ENCODE measurements at places on chromosomes 13 and 19.

- peak; percentile 39 for DNase-seq
Observed at GRCh38 chr19:38409631-38410133, 6.8 kb downstream of the FAM98C start.

GRCh38 chr13:28318496-28318895 lies 176.4 kb downstream of the FLT1 start:
- no peak for DNase-seq

GRCh38 chr19:38265213-38265861 lies 964 bp downstream of the SPINT2 start:
- DNase-seq, result no peak

GRCh38 chr19:41386442-41386841 lies 10.1 kb downstream of the TMEM91 start:
- DNase-seq, result no peak

DNA sequence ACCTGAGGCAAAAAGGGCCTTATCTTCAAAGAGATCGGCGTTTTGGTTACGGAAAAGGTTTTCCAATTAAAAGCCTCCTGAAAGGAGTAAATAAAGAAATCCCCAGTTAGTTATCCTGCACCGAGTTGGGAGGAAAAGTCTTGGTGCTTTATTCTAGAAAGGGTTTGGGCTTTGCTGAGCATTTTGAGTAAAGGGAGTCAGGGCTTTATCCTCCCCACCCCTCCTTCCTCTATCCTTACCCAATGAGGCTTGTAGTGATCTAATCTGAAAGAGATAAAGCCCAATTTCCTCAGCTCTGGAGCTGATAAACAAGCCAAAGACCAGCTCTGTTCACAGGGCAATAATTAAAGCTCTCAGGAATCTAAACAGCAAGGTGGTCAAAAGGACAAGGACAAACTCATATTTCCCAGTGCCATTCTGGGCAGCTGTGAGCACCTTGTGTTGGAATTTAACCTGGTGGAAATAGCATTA lies 188.9 kb upstream of the TSC22D1 start:
- DNase-seq, result no peak

DNA sequence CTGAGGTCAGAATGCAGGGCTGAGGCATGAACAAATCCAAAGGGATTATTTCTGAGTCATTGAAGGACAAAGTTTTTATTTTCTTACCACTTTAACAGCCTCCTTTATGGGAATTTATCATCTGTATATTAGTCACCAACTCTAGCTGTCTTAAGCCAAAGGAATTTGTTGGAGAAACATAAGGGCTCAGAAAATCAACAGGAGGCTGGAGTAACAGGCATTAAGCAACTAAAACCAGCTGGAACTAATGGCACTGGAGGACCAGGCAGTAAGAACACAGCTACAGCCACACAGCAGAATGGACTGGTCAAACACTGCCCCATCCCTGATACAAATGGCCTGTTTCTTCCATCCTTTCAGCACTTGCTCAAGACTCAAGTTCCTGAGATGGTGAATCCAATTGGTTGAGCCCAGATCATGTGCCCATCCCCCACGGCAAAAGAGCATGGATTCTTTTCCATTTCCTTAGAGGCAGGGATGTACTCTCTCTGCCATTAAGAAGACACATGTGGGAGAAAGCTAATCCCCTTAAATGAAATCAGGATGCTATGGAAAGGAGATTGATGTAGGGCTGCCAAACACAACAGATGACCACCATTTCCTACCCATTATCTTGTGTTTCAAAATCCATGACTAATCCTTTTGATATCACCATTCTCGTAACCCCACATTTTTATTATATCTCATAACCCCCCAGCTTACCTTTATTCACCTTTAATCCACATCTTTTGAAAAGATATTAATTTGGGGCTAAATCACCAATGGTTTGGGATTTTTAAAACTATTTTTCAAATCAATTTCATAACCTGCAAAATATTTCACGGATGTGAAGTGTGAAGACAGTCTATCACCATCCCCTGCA lies 157.0 kb upstream of the FNDC3A start:
- no peak for DNase-seq

DNA sequence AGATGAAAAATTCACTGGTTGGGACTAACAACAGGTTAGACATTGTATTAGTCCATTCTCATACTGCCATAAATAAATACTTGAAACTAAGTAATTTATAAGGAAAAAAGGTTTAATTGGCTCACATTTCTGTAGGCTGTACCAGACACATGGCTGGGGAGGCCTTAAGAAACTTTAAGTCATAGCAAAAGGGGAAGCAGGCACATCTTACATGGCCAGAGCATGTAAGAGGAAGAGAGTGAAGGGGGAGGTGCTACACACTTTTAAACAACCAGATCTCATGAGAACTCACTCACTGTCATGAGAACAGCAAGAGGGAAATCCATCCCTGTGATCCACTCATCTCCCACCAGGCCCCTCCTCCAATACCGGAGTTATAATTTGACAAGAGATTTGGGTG lies 125.9 kb downstream of the SUCLA2 start:
- DNase-seq, result no peak

DNA sequence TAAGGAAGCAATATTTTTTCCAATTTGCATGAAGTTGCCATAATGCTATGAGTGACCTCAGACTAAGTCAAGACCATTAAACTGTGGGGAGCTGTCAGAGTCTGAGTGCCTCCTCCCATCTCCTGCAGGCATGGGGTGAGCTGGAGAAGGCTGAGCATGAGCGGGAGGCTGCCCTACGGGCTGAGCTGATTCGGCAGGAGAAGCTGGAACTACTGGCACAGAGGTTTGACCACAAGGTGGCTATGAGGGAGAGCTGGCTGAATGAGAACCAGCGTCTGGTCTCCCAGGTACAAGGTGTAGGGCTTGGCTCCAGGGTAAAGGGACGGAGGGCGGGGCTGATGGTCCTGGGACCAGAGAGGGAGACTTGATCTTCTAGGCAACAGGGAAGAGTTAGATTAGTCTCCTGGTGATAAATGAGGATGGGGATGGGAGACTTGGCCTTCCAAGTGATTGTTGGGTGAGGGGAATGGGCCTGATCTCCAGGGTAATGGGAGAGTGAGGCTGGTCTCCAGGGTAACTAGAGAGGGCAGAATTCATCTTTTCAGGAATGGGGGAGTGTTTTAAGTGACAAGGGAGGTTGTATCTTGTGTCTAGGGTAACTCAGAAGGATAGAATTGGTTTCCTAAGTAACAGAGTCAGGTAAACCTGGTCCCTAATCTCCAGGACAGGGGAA lies 36.0 kb downstream of the SPTBN4 start:
- no peak for DNase-seq

- peak; percentile 10 for DNase-seq
Observed at GRCh38 chr13:100491164-100491842, 97.3 kb downstream of the GGACT start.

- no peak for DNase-seq
Observed at GRCh38 chr13:70534466-70534865, 426.2 kb upstream of the KLHL1 start.

- no peak for DNase-seq
Observed at GRCh38 chr19:50882188-50882587, 8.9 kb downstream of the KLK2 start.

GRCh38 chr13:30105381-30105780 lies 202.0 kb downstream of the KATNAL1 start:
- DNase-seq, result no peak

- no peak for DNase-seq
Observed at GRCh38 chr13:100566543-100566942, 22.0 kb downstream of the GGACT start.

- DNase-seq, result no peak
Observed at GRCh38 chr13:111021270-111021669, 93.8 kb upstream of the ARHGEF7 start.

DNA sequence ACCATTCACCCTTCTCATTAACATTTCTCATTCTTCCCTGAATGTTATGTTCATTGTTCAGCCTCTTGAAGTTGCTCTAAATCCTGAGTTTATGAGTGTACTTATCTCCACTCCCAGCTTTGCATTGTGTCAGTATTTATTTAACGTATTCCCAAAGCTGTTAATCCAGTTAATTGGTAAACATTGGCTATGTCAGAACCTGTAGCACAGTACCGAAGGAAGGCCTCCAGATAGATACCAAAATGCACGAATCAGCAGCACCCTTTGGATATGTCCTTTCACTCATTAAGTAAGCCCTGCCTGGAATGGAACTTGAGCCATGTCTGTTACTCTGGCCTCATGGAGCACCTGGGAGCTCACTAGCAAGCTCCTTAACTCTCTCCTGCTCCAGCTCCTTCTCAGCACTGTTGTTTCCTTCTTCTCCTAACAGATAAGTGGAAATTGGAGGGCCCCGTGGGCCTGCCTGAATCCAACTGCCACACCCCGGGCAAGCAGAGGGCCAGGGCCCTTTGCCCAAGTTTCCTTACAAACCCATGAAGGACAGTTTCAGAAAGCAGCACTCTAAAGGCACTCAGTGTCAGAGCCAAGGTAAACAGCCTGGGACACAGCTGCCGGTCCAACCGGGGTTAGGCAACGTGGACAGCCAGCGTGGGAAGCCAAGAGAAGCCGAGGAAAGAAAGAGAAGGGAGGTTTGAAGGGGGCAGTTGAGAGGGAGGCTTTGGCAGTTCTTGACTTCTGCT lies 155.0 kb upstream of the SERP2 start:
- DNase-seq, result peak; percentile 13

- DNase-seq, result no peak
Observed at GRCh38 chr13:56886398-56886797, 254.3 kb upstream of the PRR20A start.

- no peak for DNase-seq
Observed at GRCh38 chr19:33470686-33471085, 50.9 kb downstream of the PEPD start.

DNA sequence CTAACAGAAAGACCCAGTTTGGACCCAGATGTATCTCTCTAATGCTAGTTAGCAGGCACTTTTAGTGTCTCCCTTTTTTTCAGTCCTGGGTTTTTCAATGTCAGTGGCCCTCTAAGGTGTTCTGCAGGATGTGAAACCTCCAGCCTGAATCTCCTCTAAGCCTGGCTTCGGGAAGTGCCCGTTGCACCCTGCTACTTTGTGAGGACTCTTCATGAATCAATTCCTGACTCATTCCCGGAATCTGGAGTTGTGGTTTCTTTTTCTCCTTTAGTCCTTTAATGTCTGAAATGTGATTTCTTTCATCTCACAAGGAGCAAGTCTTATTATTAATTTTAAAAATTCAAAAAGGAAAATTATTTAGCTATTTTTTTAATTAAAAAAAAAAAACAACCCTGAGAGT lies 116.0 kb downstream of the ZNF536 start:
- DNase-seq, result no peak

All from NCI-H446 (cell line).